ENCODE measurements at places on chromosomes 4 and X.

DNA sequence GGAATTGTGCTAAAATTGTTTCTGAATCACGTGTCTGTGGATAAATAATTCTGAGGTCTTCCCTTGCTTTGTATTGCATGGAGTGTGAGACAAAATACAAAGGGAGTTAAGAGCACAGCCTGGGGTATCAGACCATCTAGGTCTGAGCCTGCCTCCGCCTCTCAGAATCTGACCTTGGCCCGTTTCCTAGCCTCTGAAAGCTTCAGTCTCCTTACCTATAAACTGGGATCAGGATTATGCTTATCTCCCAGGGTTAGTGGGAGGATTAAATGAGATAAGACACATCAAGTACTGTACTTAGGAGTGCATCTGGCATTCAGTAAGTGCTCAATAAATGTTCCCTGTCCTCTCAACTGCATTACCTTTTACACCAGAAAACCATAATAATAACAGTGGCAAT, 140.6 kb upstream of the TENM3 start:
- DNase-seq: no peak

GRCh38 chr4:102321260-102321995, 23.9 kb downstream of the SLC39A8 start:
- DNase-seq: no peak

DNA sequence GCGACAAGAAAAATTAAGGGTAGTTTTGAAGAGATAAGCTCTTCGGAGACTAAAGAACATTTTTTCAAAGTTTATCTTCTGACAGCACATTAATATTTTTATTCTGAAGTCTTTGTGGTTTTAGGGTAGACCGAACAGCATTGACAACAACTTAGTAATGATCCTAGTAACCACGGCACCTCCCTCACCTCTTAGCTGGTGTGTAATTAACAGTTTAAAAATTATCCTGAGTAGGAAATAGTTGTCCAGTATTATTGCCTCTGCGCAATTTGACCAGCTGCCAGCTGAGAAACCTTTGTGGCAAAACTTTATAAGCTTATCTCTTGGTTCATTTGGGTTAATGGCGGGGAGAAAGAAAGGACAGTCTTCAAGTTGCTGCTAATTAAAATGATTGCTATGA, 213.6 kb downstream of the CBLL2 start:
- DNase-seq: no peak

DNA sequence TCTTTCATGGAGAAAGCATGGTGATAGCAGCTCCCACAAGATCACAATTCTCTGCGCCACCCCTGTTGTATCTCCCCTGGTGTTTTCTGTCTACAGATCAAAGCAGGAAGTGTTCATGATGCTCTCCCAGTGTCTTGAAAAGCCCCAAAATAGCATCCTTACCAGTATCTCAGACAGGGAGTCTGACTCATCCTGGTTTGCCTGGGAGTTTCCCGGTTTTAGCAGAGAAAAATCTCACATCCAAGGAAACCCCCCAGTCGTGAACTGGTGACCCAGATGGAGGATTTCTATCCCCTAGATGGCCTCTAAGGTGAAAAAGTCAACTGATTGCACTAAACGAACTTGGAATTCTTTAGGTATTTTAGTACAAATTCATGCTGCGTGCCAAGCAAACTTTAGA, 64.3 kb upstream of the NR0B1 start:
- no peak for DNase-seq

- no peak for DNase-seq
Observed at GRCh38 chr4:6299875-6300274, 30.2 kb downstream of the WFS1 start.

GRCh38 chrX:31057291-31057690, 14.6 kb downstream of the FTHL17 start:
- DNase-seq: no peak

- DNase-seq: no peak
Observed at GRCh38 chr4:121041307-121042090, 30.8 kb downstream of the NDNF start.

DNA sequence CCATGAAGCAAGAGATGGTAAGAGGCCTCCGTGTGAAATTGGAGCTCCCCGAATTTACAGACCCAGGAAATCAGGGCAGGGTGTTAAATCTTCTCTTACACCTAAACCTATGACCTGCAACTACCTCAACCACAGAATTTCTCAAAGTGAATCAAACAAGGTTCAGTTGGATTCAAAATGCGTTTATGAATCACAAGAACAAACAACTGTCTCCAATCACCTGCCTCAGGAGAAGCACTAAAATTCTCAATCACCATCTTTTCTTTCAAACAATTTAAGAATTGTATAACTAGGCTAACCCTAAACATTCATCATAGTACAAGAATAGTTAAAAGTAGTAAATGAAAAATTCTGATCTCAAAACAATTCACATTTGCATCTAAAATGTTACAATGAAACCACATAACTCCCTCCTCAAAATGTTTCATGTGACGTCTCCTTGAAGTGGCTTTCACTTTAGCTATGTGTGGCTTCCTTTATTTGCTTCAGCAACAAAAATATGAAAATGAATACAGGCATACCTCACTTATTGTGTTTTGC, 19.2 kb downstream of the PPP3CA start:
- no peak for DNase-seq

DNA sequence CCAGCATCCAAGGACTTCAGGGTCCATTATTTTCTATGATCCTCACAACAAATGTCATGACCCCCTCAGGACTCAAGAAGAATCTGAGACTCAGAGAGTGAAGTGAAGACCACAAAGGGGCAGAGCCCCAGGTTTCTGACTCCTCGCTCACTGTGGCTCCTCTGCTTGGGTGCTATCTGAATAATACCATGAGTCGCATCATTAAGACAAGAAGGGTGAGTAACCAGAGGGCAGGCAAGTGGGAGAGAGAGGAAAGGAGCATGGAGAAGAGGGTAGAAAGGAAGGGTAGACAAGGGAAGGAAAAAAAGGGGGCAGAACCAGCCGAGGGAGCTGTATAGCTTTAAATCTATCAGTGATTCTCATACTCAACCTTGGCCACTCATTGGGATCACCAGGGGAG, 15.5 kb upstream of the HSD17B10 start:
- DNase-seq: no peak

GRCh38 chr4:52250154-52250553, 199.1 kb downstream of the SPATA18 start:
- DNase-seq: no peak

Data from dermis microvascular lymphatic vessel endothelial cell (primary cell).